ENCODE measurements at places on chromosomes 5 and 9. TPM values are rescaled to one million over a fixed set of nuclear protein-coding genes. Genes with fewer than 3 reads are reported as not detected.

DNA sequence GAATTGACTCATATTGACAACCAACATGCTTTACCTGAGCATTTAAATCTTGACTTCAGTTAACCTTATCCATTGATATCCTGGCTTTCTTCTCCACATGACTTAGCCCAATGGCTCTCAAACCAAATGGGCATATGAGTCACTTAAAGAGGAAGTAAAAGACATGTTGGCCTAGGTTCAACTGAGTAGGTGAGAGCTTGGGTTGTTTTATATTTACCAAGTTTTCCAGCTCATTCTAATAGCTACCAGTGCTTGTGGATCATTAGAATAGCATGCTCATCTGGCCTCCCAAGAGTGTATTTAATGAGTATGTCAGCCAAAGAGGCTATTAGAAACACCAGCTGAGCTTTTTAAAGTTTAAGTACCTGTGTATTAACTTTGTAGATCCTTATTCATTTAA, 1049.0 kb downstream of the PTPRD start:
- no peak overlapping the region for H3K4me3 ChIP-seq
- DNase-seq, result no peak
- no peak overlapping the region for H3K27ac ChIP-seq

DNA sequence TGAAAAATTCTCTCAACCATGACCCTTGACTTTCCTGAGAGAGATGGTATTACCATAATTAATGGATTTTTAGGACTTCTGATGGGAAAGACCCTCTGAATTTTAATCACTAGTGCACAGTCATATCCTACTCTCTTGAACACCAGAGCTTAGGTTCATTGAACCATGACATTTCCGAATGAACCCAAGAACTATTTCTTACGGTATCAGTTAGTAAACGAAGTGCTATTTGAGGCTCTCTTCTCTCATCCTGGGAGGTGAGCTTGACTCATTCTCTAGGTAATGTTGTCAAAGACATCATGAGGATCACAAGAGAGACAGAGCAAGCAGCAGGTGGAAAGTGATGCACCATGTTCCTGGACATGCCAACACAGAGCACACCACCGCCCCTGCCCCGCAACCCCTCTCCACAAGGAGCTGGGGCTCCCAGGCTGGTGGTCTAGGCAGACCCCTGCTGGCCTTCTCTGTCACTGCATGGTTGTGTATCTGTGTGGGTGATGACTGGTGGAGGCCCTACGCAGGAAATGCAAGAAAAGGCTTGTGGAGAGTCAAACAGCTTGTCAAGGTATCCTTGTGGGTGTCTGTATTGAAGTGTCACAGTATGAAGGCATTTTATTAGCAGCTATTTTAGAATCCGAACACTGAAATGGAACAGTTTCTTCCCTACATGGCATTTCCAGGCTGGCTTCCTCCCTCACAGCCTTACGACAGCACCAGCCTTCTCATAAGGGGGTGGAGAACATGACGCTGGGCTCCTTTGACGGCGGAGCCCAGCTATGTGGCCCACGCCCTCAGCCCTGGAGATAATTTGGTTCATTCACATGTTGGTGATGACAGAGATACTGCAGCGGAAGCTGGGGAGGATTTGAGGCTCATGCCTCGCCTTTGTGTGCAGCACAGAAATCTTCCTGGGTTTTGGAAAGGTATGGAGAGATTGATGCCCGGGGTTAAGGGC, 297.6 kb downstream of the NTRK2 start:
- no peak overlapping the region for H3K4me3 ChIP-seq
- DNase-seq, result no peak
- H3K36me3 ChIP-seq, result no peaks in the 10 kb centered on the region
- H3K4me1 ChIP-seq, result no peaks in the 10 kb centered on the region
- H3K27ac ChIP-seq, result no peak overlapping the region

DNA sequence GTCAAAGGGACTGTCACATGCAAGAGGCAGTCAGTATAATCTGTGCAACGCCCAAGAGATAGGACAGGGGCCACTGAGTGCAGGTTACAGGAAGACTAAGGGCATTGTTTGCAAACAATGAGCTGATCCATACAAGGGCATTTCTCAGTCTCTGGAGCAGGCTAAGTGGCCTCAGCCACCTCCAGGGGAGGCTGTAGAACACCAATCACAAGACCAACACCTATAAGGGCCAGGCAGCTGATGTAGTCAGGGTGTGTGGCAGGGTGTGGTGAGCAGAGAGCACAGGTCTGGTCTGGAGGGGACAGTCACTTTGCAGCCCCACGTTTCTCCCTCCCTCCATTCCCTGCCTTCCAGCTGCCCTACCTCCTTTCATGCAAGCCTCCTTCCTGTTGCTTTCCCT, 83.2 kb upstream of the ADRA1B start:
- no peak overlapping the region for H3K4me3 ChIP-seq
- H3K27ac ChIP-seq, result no peak overlapping the region
- H3K27me3 ChIP-seq, result no peaks in the 10 kb centered on the region
- H3K4me1 ChIP-seq, result no peaks in the 10 kb centered on the region

PCDHA9 gene
- total RNA-seq, result 1.3 TPM
